Right cardiac atrium (tissue), 5 donors: ENCODE measurements at places on chromosomes 3 and 15. TPM values are rescaled to one million over a fixed set of nuclear protein-coding genes. Genes with fewer than 3 reads are reported as not detected.

Gene TF
- 10.7 TPM for total RNA-seq

Gene KIF7
- total RNA-seq, result 6.2 TPM

Gene GJD2
- 5.0 TPM for total RNA-seq

Gene LDHAL6B
- not detected for total RNA-seq

Gene CLDN18
- total RNA-seq, result 0.37 TPM

Gene PLD1
- 79.5 TPM for total RNA-seq

Gene DISP2
- 1.0 TPM for total RNA-seq

Gene CTXN2
- not detected for total RNA-seq
